Forelimb muscle (tissue), 1 donor: ENCODE measurements at places on chromosomes 2 and 18. TPM values are rescaled to one million over a fixed set of nuclear protein-coding genes. Genes with fewer than 3 reads are reported as not detected.

- DNase-seq = no peak
Measured at GRCh38 chr2:39455826-39456225, 18.7 kb upstream of the MAP4K3 start.

GRCh38 chr2:222313816-222314215, 15.0 kb upstream of the PAX3 start:
- DNase-seq = no peak

DNA sequence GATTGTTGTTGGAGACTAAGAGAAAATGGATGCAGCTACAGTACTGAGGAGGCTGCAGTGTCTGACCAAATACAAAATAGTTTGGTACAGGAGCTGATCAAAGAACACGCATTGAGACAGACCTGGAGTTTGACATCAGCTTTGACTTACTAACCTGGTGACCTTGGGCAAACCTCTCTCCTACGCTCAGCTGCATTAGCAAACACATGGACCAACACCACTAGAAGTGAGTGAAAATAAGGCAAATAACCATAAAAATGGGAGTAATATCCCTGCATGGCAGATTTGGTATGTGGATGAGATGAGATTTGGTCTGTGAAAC, 126.5 kb downstream of the LPIN1 start:
- no peak for DNase-seq

DNA sequence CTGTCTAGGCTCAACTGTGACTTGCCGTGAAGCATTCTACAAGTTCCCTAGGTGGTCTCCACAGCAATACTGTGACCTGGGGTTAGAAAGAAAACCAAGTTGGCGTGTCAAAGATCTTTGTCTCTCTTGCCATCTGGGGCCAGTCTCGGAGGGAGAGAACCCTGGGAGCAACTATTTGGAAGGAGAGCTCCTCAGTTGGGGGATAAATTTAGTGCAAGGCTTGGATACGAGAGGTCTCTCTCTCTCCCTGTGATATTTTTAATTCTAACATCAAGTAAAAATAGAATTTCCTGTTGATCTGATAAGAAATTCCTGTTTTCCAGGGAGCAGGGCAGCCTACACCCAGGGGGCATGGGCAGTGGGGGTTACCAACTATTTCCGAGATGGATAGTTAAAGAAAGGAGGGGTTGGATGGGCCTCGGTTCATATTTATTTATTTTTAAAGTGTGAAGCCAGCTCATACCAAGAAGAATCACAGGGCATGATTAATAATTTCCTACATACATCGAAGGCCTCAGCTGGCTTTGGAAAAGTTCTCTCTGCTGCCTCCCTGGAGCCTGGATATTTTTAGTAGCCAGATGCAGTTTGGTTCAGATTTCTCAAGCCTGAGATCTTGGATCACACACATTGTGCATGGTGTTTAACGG, 62.8 kb downstream of the EHD3 start:
- DNase-seq = no peak

DNA sequence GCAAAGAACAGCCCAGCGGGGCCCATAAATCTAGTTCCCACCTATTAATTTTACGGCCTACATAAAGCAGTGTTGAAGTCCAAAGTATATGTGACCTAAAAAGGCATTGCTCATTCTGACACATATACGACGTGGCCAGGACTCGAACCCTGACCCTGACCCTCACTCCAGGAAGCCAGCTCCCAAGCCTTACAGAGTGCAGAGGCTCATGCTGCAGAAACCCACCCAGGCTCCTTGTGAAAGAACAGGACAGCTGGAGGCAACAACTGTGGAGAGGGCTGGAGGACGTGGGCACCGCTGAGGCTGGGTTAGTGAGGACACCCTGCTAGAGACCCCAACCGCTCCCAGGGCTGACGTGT, 221.6 kb downstream of the CYP26B1 start:
- DNase-seq = no peak

GRCh38 chr2:157256626-157257025, 879 bp upstream of the GALNT5 start:
- no peak for DNase-seq

Gene IL1B
- 0.14 TPM for polyA plus RNA-seq

Gene ZNF892
- 2.0 TPM for polyA plus RNA-seq

Gene DCDC2C
- polyA plus RNA-seq = 0.46 TPM
